Amygdala (tissue), 56 donors: ENCODE measurements at places on chromosomes 2 and 18.

GRCh38 chr18:12556946-12557806 is 100.7 kb downstream of the SPIRE1 start:
- no peak for DNase-seq

- no peak for DNase-seq
Measured at GRCh38 chr2:11835403-11835802, 89.0 kb downstream of the LPIN1 start.

- DNase-seq = no peak
Measured at GRCh38 chr18:402129-402528, 98.4 kb downstream of the COLEC12 start.

DNA sequence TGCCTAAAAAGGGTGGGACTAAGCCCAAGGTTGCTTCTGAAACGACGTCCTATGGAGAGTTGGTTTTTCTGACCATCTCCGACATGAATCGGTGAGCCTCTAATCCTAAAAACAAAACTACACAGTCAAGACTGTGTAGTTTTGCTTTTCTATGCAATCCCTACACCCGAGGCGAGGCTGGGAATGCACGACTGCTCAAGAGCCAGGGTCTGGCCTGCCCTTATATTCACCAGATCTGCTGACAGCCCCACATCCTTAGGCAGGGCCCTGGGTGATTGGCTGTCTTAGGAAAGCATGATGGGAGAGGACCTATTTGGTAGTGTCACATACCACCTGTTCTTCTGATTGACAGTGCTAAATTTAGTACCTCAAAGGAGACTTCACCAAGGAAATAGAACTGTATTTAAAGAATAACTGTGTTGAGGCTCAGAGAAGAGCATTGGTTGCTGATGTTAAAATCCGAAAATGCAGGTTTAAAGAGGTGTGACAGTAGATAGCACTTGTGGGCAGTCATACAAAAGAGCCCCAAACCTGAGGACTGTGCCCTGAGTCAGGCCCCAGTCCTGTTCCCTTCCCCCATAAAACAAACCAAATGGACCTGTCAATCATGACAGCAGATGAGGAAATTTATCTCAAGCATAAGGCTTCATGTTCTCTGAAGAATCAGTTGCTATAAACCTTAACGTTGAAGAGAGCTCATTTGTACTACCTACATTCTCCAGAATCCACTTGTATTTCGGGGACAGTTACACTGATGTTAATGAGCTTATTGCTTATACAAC is at the start of gene TTN:
TSS of gene TTN (minus strand) at position 197 of the 782 bp plus-strand sequence. CDS start 2,781 bp downstream, outside the sequence.
- no peak for DNase-seq

DNA sequence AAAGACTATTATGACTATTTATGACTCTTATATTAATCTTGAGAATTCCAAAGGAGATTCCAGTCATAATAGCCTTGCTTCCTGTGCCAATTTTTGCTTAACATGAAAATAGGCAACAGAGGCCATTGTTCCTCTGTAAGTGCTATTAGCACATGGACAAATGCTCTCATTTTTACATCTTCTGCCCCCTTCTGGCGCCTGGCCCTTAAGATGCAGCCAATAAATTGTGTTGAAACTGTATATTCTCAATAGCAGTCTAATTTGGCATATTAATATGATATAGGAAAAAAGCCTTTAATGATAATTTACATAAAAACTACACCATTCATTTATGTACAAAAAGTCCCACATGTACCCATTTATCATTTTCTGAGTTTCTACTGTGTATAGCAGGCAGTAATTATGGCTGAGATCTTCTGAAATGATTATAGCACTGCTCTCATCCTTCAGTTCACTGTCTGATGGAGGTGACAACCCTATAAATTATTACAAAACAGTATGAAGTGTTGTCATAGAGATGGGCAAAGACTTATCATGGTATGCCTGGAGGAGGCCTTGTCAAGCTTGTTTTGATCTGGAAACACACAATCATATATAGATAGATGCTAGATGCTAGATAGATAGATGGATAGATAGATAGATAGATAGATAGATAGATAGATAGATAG is 613.3 kb downstream of the TSN start:
- DNase-seq = no peak

DNA sequence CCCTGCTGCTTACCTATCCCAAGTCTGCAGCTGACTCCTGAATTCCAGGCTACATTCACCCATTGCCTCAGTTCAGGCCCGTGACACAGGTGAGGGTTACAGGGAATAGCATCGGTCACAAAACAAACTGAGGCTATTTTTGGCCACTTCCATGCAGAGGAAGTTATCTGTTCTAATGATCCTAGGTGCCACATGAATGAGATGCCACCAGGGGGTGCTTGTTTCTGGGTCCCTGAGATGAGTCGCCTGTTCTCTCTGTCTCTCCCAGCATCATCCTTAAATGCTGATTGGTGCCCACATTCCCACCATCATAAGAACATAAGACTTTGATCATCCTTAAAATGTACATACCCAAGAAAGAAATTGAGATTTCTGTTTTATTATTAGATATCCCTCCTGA is 119.0 kb upstream of the CELF4 start:
- no peak for DNase-seq

DNA sequence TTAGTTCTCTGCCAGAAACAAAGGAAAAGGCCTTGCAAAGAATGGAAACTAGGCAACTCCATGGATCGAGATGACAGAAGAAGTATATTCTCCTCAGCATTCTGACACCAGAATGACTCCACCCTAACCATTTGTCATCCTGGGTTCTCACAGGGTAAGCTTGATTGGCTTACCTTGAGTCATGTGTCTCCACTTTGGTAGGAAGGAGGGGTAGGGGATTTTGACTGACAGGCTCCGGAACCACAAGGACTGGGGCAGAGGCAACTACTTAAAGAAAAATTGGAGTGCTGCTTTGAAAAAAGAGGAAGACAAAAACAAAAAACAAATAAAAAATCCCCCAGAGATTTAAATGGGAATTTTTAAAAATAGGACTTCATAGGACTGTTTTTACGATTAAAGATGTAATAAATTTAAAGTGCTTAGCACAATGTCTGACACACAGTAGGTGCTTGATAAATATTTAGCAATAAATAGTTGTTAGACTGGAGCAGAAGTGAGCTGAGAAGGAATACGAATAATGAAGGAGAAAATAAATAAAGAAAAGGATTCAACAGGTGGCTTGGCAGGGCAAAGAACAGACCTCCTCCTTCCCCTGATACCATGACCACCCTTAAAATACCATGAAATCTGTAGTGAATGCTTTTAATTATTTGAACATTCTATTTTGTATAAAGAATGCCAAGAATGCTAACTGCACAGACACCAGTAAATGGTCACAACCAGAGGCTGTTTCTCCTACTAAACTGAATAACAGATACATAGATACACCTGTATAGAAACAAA is 230.2 kb downstream of the CDCA7 start:
- no peak for DNase-seq

GRCh38 chr2:41877114-41877678 is 170.6 kb upstream of the PKDCC start:
- no peak for DNase-seq

DNA sequence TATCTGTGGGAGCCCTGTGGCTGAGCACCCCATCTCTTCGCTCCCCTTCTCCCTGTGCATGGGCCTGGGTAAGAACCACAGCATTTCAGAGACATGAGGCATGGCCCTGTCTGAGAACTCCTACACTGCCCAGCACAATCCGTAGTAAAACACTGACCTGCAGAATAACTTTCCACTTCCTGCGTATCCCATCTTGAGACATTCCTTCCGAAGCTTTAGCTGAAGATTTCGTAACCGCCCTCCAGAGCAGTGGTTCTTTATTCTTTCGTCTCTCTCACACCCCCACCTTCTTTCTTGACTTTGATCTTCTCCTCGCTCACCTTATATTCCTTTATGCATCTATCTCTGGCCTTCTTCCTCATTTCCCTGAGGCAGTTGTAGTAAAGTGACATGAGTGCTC is 381.1 kb downstream of the HRH4 start:
- no peak for DNase-seq

- no peak for DNase-seq
Measured at GRCh38 chr2:227696990-227697679, 20.7 kb downstream of the SLC19A3 start.

DNA sequence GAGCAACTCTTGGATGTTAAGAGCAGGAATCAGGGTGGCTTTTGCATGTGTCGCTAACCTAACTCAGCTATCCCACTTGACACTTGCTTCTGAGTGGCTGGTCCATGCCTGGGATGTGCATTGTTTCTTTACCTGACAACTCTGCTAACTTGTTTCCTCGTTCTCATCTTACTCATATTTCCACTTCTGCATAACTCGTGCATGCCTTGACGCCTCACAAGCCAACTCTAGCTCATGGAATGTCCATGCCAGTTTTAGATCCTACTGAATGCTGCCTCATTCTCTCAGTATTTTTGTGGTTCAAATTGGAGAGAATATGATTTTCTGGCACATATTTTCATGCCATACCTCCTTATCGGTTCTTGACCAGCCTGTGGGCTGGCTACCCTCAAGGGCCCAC is 52.5 kb downstream of the CDCA7 start:
- no peak for DNase-seq

GRCh38 chr2:171554991-171555615 is 32.8 kb downstream of the CYBRD1 start:
- DNase-seq = no peak
